Upper lobe of right lung (tissue), 1 donor: ENCODE measurements at places on chromosomes 7 and 10.
A peak's percentile ranks its signal among the peaks of the same experiment; 100 is the strongest.

DNA sequence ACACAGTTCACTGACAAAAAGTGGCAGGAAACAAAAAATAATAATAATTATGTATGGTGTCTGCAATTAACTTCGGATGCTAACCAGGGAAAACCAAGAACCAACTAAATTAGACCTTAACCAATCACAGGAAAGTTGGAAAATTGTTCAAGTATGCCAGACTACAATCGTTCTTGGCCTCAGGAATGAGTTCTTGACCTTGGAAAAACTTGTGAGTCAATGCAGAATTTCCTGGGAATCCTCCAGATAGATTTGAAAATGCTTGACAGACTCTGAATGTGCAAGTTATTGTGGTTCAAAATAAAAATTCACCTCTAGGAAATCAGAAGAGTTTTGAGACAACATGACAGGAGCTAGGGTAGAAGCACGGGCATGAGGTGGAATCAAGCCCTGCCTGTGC lies 171.5 kb downstream of the C7orf25 start:
- no peaks in the 10 kb centered on the region for H3K36me3 ChIP-seq
- no peaks in the 10 kb centered on the region for H3K27me3 ChIP-seq
- peaks cover 6% of the 10 kb centered on the region for H3K4me1 ChIP-seq
- no peak for DNase-seq
- H3K27ac ChIP-seq, result no peak overlapping the region

GRCh38 chr10:79020015-79020491 lies 48.7 kb upstream of the ZMIZ1 start:
- no peaks in the 10 kb centered on the region for H3K36me3 ChIP-seq
- peak; percentile 63 for DNase-seq
- H3K27ac ChIP-seq, result no peak overlapping the region
- H3K4me1 ChIP-seq, result no peaks in the 10 kb centered on the region

- H3K27me3 ChIP-seq, result no peaks in the 10 kb centered on the region
- H3K27ac ChIP-seq, result no peak overlapping the region
- no peak overlapping the region for H3K4me3 ChIP-seq
- no peak for DNase-seq
- no peaks in the 10 kb centered on the region for H3K4me1 ChIP-seq
These were observed 900.6 kb upstream of the LRRTM3 start for GRCh38 chr10:66025186-66025585.

DNA sequence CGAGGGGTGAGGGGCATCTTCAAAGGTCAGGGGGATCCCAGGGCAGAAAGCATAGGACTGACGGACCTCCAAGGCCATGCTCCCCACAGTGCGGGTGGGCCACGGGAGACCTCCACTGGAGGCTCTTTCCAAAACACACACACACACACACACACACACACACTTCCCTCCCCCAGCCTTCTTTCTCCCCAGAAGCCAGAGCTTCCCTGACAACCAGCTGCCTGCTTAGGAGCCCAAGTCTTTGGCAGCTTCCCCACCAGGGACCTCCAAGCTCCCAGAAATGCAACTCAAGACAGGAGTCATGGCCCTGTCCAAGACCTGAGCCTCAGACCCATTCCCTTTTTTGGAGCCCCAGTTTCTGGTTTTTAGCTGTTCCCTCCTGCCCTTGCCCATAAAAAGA lies 710 bp upstream of the C10orf105 start:
- H3K27ac ChIP-seq, result no peak overlapping the region
- no peak overlapping the region for H3K4me3 ChIP-seq
- H3K27me3 ChIP-seq, result no peaks in the 10 kb centered on the region
- H3K36me3 ChIP-seq, result no peaks in the 10 kb centered on the region

DNA sequence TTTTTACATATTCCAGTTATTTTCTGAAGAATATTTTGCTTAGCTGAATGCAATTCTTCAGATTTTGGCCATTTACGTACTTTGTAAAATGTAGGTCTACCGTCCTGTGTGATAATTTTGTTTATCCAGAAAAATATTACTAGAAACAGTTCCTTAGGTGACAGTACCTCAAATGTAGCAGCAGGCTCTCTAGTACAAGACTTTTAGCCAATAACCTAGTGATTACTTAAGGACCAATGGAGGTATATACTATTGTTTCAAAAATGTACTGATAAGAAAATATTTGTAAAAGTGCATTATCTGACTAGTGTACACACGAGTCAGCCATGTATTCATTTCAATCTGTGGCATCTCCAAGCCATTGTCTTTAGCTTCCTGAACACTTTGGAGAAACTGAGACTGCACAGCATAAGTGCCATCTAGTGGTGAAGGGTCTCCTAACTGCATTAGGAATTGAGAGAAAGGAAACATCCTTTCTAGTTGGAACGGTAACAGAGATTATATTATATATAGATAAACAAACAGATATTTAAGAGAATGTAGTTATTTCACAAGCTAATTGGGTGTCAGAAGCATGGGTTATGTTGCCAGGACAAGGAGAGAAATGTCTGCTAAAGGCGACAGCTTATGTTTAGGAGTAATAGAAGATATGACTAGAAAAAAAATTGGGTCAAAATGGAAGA lies 23.7 kb downstream of the RTKN2 start:
- H3K36me3 ChIP-seq, result no peaks in the 10 kb centered on the region
- H3K27ac ChIP-seq, result no peak overlapping the region
- no peak overlapping the region for H3K4me3 ChIP-seq
- DNase-seq, result no peak

DNA sequence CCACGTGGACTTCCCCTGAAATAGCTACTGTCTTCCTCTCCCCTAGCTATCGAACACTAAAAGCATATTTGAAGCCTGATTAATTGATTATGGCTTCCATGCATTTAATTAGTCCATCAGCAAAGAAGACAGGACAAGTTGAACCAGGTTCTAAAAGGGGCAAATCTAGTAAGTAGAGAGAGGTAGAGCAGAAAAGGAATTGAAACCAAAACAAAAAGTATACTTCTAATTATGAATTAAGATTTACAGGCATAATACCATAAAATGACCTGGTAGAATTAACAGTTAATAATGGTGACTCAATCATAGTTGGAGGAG lies 393 bp upstream of the DNAJC1 start:
- peak overlapping the region; percentile 96 for H3K27ac ChIP-seq
- H3K4me1 ChIP-seq, result peaks cover 13% of the 10 kb centered on the region
- DNase-seq, result no peak
- no peaks in the 10 kb centered on the region for H3K36me3 ChIP-seq

DNA sequence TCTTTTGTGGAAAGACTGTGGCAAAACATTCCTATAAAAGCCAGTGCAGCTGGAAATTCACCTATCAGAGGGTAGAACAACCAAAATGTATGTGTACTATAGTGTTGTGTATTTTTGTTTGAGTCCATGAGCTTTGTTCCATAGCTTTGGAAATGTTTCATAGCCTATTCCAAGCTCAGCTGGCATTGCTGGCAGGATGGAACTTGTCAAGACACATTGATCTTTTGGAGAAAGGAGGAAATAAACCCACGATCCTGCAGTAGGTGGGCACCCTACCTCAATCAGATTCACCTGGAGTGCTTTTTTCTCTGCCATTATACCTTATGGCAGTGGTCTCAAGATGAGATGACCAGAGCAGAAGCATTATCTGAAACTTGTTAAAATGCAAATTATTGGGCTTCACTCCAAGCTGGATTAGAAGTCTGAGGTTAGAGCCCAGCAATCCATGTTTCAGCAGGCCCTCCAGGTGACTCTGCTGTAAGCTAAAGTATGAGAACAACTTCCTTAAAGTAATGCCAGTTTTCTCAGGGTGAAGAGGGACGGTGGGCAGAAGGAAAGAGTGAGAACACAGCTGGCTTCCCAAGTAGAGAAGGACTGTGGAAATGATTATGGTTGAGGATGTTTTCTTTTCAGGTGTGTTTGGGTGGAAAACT lies 30.3 kb upstream of the CDK1 start:
- no peak overlapping the region for H3K4me3 ChIP-seq
- H3K27ac ChIP-seq, result no peak overlapping the region
- H3K4me1 ChIP-seq, result no peaks in the 10 kb centered on the region

DNA sequence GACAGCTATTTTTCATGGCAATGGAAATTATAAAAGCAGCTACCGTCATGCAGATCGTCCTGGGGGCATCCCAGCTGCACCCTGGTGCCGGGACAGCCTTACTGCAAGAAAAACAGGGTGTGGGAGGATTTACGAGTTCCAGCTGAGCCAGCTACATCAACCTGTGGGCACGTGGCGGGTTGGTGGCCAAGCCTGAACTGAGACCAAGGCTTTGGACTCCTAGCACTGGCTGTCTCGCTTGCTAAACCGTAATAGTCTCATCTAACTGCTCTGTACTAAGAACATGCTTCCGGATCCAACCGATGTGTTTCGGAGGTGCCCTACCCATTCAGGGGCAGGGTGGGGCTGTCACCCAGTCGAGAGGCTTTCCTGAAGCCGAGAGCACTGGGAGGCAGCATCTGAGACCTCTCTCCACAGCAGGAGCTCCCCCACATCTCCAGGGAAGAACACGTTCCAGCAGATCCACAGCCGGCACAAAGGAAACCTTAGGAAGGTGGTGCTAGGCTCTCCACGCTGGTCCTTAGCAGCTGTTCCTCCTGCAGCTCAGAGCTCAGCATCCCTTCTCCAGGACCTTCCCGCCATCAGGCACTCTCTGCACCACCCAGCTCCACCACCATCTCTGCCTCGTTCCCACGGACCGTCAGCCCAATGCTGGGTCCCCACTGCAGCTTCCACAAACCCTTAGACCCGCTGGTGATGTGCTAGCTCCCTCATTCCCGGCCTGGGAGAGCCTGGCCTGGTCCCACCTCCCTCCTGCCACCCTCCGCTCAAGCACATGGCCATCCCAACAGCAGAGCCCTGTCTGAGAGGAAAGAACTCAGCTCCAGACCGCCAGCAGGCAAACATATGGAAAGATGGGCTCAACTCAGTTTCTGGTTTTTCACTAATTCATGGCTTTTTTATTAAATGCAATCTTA lies 158.5 kb downstream of the PTPRN2 start:
- no peaks in the 10 kb centered on the region for H3K4me1 ChIP-seq
- H3K27ac ChIP-seq, result no peak overlapping the region
- no peak overlapping the region for H3K4me3 ChIP-seq
- H3K27me3 ChIP-seq, result no peaks in the 10 kb centered on the region
- DNase-seq, result peak; percentile 30
- no peaks in the 10 kb centered on the region for H3K36me3 ChIP-seq

- no peaks in the 10 kb centered on the region for H3K36me3 ChIP-seq
- H3K4me3 ChIP-seq, result no peak overlapping the region
- H3K27ac ChIP-seq, result no peak overlapping the region
- no peak for DNase-seq
- no peaks in the 10 kb centered on the region for H3K27me3 ChIP-seq
- no peaks in the 10 kb centered on the region for H3K4me1 ChIP-seq
These were observed 45.0 kb upstream of the ANLN start for GRCh38 chr7:36344622-36345021.

GRCh38 chr10:31120961-31121685 lies 89.5 kb upstream of the ZNF438 start:
- no peak for DNase-seq
- H3K27ac ChIP-seq, result peak overlapping the region; percentile 5
- H3K36me3 ChIP-seq, result no peaks in the 10 kb centered on the region
- no peak overlapping the region for H3K4me3 ChIP-seq
- no peaks in the 10 kb centered on the region for H3K4me1 ChIP-seq

DNA sequence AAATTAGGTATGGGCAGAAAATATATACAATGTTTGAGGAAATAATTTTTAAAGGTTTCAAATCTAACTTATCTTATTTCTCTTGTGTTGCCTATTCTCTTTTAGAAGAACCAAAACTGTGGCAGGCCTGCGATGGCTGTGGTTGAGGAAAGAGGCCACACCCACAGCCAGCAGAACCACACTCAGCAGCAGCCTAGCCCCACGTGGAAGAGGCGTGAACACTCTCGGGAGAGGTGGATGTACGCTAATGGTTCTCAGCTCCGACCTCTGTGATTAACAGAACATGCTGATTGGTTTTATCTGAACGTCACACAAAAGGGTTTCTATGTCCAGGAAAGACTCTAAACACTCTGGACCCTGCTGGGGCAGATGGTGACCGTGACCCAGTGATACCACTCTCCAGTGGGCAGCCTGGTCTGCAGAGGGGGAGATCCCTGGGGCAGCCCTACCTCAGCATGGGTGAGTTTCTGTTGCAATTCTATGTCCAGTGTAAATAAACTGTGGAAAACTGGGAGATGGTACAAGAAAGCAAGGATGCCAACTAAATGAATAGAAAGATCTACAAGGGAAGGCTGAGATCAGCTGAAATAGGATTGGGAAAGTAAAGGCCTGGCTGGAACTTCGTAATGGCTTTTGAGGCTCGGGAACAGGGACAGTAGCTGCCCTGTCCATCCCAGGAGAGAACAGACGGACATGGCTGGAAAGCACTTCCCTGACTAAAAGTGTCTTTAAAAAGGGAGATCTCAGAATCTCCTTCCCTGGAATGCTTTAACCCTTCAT lies 26.6 kb downstream of the DIP2C start:
- H3K4me3 ChIP-seq, result no peak overlapping the region
- DNase-seq, result no peak
- no peaks in the 10 kb centered on the region for H3K27me3 ChIP-seq
- H3K36me3 ChIP-seq, result no peaks in the 10 kb centered on the region
- H3K27ac ChIP-seq, result no peak overlapping the region

- no peaks in the 10 kb centered on the region for H3K36me3 ChIP-seq
- no peak overlapping the region for H3K27ac ChIP-seq
- H3K4me3 ChIP-seq, result no peak overlapping the region
These were observed 194.7 kb upstream of the BMPER start for GRCh38 chr7:33710608-33711007.

GRCh38 chr7:16918288-16918895 lies 36.6 kb upstream of the AGR3 start:
- H3K4me3 ChIP-seq, result no peak overlapping the region
- no peaks in the 10 kb centered on the region for H3K4me1 ChIP-seq
- no peak for DNase-seq
- H3K27me3 ChIP-seq, result no peaks in the 10 kb centered on the region
- H3K27ac ChIP-seq, result no peak overlapping the region

DNA sequence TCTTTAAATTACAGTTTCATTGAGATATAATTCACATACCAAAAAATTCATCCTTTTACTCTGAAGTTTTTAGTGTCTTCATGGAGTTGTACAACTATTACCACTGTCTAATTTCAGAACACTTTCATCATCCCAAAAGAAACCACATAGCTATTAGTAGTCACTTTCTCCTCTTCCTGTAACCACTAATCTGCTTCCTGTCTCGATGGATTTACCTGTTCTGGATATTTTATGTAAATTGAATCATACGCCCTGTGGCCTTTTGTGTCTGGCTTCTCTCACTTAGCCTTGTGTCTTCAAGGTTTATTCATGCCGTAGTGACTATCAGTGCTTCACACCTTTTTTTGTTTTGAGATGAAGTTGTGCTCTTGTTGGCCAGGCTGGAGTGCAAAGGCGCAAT lies 135.5 kb downstream of the DOCK1 start:
- no peak for DNase-seq
- H3K27ac ChIP-seq, result no peak overlapping the region
- H3K27me3 ChIP-seq, result no peaks in the 10 kb centered on the region
- peaks cover 36% of the 10 kb centered on the region for H3K36me3 ChIP-seq

- DNase-seq, result no peak
- H3K4me3 ChIP-seq, result no peak overlapping the region
- peaks cover 25% of the 10 kb centered on the region for H3K36me3 ChIP-seq
- H3K27ac ChIP-seq, result no peak overlapping the region
- H3K4me1 ChIP-seq, result peaks cover 26% of the 10 kb centered on the region
- no peaks in the 10 kb centered on the region for H3K27me3 ChIP-seq
These were observed 4.1 kb downstream of the ERCC6 start for GRCh38 chr10:49534670-49535381.
